ENCODE measurements at places on chromosomes 11 and 22.

GRCh38 chr11:66958956-66959274 lies 732 bp upstream of the PC start:
- no peak for DNase-seq

DNA sequence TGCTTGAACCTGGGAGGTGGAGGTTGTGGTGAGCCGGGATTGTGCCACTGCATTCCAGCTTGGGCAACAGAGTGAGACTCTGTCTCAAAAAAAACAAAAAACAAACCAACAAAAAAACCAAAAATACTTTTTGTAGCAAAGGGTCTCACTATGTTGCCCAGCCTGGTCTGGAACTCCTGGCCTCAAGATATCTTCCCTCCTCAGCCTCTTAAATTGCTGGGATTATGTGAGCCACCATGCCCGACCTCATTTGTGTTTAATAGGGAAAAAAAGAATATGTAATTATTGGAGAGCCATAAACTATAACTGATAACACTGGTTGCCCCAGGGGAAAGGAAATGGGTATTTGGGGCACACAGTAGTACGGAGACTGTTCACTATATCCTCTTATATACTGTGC lies 19.7 kb downstream of the UVRAG start:
- no peak for DNase-seq

- no peak for DNase-seq
Measured at GRCh38 chr11:3058753-3059664, 1.8 kb upstream of the CARS1 start.

- DNase-seq: peak; percentile 2
Measured at GRCh38 chr11:9313648-9314290, 624 bp downstream of the TMEM41B start.

DNA sequence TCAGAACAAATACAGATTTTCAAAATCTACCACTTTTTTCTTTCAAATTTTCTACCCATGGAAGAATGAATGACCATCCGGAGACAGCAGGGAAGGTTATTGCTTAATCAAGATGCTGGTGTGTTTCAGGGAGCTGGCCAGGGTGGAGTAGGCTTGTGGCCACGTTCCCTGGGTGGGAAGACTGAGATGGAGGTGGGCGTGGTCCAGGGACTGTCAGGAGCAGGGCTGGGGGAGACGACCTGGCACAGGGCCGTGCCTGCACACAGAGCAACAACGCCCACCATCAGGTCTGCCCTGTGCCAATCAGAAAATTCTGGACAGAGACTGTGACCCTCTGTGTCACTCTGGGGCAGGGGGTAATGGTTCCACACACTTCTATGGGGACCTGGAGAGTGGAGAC lies 7.1 kb upstream of the APOBEC3H start:
- no peak for DNase-seq

DNA sequence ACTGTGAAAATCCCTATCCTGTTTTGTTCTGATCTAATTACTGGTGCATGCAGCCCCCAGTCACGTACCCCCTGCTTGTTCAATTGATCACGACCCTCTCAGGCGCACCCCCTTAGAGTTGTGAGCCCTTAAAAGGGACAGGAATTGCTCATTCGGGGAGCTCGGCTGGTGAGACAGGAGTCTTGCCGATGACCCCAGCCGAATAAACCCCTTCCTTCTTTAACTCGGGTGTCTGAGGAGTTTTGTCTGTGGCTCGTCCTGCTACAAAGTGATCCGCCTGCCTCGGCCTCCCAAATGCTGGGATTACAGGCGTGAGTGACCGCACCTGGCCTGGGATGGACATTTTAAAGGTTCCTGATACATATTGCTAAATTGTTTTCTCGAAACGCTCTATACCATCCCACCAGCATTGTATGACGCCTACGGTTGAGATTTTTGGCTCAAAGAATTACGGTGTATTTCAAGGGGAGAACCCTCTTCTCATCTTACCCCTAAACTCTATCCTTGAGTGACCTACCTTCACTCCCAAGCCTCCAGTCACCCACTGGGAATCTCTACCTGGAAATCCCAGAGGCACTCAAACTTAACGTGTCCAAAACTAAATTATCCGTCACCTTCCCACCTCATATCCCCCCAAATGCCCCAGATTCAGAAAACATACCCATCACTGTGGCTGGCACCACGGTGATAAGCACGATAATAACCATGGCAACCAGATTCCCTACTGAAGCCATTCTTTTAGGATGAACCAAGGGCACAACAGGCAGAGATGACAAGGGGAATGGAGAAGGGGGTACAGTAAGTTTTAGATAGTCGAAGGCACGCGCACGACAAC lies 789 bp upstream of the POLA2 start:
- no peak for DNase-seq

DNA sequence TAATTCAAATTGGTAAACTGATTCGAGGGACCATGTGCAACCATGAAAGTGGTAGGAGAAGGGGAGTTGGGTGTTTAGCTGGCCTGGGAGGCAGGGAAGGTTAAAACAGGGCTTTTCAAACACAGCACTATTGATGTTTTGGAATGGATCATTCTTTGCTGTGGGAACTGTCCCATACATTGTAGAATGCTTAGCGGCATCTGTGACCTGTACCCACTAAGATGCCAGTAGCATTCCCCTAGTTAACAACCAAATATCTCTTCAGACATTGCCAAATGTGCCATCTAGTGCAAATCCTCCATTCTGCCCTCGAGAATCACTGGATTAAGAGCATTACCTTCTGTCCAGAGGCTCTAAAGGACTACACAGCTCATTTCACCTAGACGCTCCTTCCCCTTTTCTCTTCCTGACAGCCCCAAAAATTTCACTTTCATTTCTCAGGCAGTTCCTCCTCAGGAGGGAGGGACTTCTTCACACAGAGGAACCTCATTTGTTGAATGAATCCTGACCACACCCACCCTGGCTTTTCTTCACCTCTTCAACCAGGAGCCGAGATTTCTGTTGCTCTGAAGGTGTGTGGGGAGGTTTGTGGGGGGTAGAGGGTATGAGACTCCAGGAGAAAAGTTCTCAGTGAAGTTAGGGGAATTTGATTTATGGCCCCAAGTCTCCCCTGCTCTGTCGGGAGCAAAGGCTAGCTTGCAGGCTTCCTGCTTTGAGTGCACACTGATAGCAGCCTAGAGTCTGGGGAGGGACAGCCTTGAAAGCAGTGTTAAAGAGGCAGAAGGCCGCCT lies at the start of gene TRIM34:
TSS of gene TRIM34 (plus strand) at position 513 of the 791 bp plus-strand sequence. CDS start 7,331 bp downstream, outside the sequence.
- peak; percentile 55 for DNase-seq

- no peak for DNase-seq
Measured at GRCh38 chr11:100719809-100720221, 32.7 kb downstream of the ARHGAP42 start.

DNA sequence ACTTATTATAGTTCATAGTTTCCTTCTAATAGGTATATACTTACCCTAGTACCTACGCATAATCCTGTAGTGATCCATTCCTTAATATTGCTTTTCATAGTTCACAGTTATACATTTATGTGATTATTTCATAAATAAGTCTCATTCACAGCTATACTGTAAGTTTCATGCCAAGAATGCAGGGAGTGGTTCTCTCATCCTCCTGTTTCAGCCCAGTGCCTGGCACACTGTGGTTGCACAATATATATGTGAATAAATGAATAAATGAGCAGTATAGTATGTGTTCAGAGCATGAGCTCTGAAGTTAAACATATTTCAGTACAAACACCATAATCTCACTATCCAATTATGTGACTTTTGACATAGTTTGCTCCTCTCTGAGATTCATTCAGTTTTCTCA lies 115.8 kb downstream of the MAML2 start:
- DNase-seq: no peak

GRCh38 chr11:57643802-57644201 lies 5.9 kb downstream of the YPEL4 start:
- no peak for DNase-seq

DNA sequence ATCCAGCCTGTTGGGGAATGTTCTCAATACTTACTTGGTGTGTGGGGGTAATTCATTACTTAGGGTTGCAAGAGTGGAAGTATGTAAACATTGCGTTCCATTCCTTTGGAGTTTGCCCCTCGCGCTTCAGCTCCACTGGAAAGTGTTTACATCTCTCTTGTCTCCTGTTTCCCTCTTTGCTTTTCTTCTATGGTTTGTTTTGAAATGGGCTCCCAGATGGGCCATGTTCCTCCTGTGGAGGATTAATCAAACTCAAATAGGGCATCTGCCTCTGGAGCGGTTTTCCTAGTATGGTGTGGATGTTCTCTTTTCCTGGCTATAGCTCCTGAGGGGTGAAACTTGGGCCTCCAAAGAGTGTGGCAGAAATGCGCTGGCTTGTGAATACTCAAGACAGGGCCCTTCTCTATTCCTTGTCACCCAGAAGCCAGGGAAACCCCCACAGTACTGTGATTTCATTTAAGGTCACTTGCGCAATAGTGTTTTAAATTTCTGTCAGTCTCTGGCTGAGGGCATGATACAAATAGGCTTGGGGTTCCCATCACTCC lies 51.9 kb downstream of the CD44 start:
- DNase-seq: no peak

- DNase-seq: peak; percentile 33
Measured at GRCh38 chr11:126480410-126481302, 125.2 kb downstream of the ST3GAL4 start.

- DNase-seq: no peak
Measured at GRCh38 chr11:128196235-128196634, 391.1 kb downstream of the ETS1 start.

GRCh38 chr22:34986523-34986922 lies 79.4 kb upstream of the ISX start:
- no peak for DNase-seq

DNA sequence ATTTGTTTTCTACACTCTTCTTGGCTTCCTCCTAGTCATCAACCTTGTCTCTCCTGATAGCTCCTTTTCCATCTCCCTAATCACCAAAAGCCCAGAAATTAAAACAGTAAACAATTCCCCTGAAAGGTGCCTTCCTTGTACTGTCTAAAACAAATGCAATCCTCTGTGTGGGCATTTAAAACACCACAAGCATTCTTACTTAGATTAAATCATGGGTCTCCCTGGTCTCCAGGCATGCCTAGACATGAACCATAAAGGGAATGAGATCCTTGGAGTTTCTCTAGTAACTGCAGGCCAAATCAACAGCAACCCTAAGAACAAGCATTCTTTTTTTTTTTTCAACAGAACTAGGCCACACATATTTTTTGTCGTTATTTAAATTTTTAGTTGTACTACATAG lies 1.9 kb downstream of the BTG4 start:
- no peak for DNase-seq

DNA sequence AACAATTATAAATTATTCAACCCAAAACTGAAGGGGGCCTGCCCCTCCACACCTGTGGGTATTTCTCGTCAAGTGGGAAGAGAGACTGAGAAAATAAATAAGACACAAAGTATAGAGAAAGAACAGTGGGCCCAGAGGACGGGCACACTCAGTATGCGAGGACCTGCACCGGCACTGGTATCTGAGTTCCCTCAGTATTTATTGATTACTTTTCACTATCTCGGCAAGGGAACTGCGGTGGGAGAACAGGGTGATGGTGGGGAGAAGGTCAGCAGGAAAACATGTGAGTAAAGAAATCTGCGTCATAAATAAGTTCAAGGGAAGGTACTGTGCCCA lies 3.2 kb downstream of the C11orf54 start:
- DNase-seq: no peak

- DNase-seq: no peak
Measured at GRCh38 chr11:55697817-55698216, 35.8 kb downstream of the OR4C6 start.

- DNase-seq: no peak
Measured at GRCh38 chr22:36726007-36726380, 22.4 kb upstream of the CACNG2 start.
